Stimulated activated CD4-positive, alpha-beta T cell treated with anti-CD3 and anti-CD28 coated beads, Interleukin-1b, Interleukin-23, amount 100 ng/mL, for 4 hours (primary cell): ENCODE measurements at places on chromosomes 12 and 14.
A peak's percentile ranks its signal among the peaks of the same experiment; 100 is the strongest.

GRCh38 chr14:68658029-68658509 is 134.8 kb downstream of the ZFP36L1 start:
- DNase-seq = no peak

- DNase-seq = no peak
These were observed 175.8 kb upstream of the GRIN2B start for GRCh38 chr12:14157088-14157747.

GRCh38 chr14:52538623-52539022 is 13.7 kb downstream of the TXNDC16 start:
- DNase-seq = no peak

DNA sequence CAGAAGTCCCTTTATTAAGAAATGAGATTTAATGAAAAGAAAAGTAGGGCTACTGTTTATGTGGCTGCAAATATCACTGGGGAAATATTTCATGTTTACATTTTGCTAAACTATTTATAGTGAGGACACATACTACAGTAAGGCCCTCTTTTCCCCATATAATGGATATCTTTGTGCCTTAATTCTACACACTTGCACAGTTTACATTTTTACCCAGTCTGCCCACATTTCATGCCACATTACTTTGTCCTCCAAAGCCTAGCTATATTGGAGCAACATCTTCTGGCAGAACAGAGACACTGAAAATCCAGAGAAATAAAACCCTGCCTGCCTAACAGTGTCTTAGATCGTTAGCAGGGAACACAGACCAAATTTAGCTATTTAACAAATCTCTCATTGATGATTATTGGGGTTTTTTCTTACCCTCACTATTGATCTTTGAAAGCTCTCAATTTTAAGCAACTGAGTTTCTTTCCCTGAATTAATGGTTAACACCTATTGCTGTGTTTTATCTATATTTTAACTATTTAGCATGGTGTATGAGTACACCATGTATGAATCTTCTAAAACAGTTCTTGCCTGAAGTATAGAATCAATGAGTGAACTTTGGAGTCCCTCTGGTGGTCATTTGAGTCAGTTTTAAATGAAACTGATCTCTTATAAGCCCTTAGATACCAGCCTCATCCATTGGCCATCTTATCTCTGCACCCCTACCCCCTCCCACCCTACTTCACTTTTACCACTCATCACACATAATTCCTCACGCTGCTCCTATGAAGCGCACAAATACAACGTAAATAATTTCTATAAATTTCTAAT is 170.2 kb downstream of the BCAT1 start:
- no peak for DNase-seq

DNA sequence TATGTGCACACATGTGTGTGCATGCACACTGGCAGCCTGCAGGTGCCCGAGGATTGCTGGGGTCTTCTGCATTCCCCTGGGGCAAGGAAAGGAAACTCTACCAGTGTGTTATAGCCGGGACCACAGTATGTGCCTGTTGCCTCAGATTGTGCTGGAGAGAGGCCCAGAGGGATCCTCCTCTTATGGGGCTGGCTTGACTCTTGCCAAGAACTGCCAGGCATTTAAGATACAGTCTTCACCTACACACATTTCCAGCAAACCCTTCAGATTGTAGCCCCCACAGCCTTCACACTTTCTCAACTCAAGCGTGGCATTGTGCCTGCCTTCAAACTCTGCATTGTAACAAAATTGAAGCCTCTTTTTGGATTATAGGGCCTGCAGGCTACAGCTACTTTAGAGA is 176.7 kb upstream of the DYRK2 start:
- DNase-seq = no peak

- DNase-seq = no peak
These were observed 162.2 kb upstream of the TMTC1 start for GRCh38 chr12:29945904-29946303.

GRCh38 chr14:20846560-20846959 is 43.9 kb upstream of the RNASE1 start:
- DNase-seq = no peak

GRCh38 chr12:62006076-62006732 is 254.0 kb upstream of the USP15 start:
- no peak for DNase-seq

GRCh38 chr12:28618772-28619171 is 428.5 kb downstream of the CCDC91 start:
- DNase-seq = no peak

DNA sequence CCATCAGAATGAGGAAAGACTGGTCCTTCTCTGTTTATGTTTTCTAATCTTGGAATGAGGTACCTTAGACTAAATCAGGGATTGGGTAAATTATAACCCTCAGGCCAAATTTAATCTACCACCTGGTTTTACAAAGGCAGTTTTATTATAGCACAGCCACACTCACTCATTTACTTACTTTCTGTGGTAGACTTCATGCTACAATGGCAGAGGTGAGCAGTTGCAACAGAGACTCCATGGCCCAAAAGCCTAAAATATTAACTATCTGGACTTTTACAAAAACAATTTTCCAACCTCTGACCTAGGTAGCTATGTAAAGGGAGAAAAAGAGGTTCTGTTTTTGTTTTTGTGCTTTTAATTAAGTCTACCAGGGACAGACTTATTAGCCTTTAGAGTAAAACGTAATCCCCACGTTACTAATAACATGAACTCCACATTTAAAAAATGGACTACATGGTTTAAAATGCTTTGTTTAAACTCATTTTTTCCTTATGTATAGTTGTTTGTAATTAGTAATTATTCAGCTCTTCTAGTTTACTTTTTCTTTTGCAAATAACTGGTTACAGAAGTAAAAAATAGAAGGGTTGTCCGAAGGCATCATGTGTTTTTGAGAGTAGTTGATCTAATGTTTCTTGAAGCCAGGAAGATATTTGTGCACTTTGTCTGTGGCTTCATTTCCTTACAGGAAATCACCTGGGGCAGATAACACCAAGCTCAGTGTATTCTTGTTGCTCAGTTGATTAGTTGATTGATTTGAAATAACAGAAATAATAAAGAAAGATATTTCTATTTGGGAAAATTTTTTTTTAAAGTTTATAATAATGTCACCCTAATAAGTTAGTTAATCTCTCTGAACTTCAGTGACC is 57.6 kb upstream of the ATP2B1 start:
- no peak for DNase-seq

DNA sequence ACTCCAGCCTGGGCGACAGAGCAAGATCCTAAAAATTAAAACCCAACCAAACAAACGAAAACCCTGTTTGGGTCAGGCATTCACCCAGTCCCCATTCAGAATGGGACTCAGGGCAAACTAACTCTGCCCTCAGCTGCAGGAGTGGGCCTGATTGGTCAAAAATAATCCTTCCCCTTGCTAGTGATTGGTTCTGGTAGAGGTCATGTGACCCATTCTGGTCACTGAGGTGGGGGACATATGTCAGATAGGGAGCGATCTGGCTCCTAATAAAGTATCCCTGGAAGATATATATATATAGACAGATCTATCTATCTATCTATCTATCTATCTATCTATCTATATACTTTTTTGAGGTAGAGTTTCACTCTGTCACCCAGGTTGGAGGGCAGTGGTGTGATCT is 29.5 kb upstream of the MED13L start:
- no peak for DNase-seq

DNA sequence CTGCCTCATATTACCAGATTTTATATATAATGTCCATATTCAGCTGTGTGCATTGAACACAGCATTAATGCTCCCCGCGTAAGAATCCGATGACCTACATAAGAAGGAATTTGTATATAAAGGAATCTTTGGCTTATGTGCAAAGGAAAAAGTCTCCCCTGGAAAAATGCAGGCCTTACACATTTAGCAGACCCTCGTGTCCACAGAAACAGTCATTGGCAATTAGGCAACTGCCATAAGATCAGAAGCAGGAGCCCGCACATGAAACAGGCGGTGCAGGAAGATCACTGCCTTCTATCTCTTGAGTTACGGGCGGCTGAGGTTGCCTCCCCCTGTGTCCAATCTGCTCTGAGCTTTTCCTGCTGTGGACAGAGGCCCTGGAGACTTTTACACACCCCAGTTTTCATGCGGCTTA is 63.2 kb upstream of the RFX4 start:
- no peak for DNase-seq

GRCh38 chr12:47745485-47746041 is 13.1 kb downstream of the RAPGEF3 start:
- DNase-seq = no peak

- peak; percentile 38 for DNase-seq
These were observed 805.4 kb downstream of the VRK1 start for GRCh38 chr14:97602438-97603117.

DNA sequence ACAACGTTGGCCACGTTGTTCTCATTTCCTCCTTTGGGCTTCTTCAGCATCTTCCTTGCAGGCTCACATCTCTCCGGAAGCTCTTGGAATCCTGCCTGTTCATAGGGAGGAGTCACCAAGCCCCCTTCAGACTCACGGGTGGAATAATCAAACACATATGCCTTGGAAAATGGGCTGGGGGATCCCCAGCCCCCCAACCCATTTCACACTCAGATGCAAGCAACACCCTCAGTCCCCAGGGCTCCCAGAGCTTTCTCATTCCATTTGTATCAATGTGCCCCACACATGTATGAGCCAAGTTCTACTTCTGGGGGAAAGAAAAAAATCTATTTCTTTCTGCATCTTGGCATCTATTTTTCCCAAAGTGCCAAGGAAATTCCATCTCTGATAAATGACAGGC is 33.1 kb downstream of the WSCD2 start:
- DNase-seq = no peak

- DNase-seq = no peak
These were observed 37.1 kb downstream of the NID2 start for GRCh38 chr14:52031781-52032180.

DNA sequence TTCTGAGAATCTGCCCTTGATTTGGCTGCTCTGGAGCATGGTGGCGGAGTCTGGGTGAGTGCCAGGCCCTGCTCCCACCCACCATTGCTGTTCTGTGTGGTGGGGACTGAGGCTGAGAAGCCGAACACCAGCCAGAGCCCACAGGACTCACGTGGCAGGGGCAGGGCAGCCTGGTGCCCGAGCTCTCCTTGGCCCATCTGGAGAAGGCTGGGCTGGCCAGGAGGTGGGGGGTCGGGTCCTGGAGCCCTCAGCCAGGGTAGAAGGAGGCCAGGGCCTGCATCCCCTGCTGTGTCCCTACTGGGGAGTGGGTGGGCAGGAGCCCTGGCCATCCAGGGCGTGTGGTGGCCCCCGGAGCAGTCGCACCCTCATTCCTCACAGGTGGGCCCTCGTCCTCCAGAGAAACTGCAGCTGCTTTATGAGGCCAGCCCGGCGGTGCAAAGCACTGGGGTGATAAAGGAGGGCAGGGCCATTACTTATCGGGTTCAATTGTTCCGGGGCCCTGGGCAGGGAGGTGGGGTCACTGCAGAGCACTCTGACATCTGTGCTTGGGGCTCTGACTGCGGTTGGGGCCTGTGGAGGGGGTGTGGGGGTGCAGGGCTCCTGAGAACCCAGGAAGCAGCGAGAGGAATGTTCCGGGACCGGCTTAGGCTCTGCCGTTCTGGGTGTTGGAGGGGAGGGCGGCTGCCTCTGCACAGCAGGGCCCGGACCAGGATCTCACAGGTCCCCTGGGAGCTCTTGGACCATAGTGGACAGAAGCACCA is 217.5 kb upstream of the C14orf180 start:
- DNase-seq = no peak
